MG63 (cell line): ENCODE measurements at places on chromosomes 13 and 19. TPM values are rescaled to one million over a fixed set of nuclear protein-coding genes. Genes with fewer than 3 reads are reported as not detected.

DNA sequence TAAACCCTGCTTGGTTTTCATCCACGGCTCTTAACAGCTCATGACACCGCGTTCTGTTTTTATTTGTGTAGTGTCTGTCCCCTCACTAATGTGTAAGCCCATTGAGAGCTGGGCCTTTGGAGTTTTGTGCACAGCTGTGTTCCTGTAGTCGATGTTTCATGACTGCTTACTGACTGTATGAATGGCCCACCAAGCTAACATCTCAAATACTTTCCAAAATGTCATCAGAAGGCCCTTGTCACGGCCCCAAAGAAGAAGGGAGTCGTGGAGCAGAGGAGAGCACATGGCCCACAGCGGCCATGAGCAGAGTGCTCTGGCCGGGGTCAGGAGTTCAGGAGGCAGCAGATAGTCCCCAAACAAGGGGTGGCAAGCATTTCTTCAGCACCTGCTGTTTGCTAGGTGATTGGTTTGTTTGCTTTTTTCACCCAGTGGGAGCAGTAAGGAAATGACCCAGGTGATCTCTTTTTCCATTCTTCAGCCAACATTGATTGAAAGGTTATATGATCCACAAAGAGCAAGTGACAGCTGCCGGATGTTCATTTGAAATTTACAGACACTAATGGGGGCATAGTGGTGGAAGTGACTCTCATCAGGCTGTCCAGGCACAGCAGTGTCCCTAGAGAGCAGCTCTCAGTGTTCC is 315.2 kb downstream of the ATP8A2 start:
- no peak for DNase-seq

The OR7C1 gene
- not detected in 2 replicates for total RNA-seq

DNA sequence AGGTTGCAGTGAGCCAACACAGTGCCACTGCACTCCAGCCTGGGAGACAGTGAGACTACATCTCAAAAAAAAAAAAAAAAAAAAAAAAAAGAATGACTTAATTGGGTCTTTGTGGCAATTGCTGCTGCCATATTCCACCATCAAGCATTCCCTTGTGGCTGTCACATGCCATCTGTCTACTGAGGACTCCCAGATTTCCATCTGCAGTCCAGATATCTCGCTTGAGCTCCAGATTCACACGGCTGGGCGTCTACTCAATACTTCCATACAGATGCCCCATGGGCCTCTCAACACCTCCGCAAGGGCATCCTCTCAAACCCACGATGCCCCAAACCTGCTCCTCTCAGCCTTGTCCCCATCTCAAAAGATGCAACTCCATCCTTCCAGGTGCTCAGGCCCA is 12.9 kb downstream of the TMEM143 start:
- no peak for DNase-seq

The ZSCAN4 gene
- total RNA-seq, result not detected in 2 replicates

GRCh38 chr13:74641586-74641985 is 507.4 kb upstream of the KLF12 start:
- DNase-seq, result peak; percentile 69

DNA sequence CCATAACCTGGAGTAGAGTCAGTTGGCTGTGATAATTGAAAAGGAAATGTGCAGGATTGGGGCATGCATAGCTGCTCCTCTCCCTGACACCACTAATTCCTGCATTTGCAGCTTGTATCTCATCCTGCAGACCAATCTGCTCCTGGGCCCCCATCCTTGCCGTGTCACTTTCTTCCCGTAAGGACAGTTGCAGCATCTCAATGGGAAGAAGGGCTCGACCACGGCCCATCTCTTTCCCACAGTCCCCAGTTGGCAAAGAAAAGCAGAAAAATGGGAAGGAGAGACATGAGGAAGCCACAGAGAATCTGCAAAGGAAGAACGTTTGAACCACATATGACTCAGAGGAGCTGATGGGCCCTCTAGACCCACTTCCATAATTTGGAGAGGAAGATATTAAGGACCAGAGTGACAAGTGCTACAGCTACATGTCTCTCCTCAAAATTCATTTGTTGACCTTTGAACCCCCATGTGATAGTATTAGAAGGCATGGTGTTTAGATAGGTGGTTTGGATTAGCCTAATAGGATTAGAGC is 1.8 kb upstream of the SIGLEC12 start:
- no peak for DNase-seq
